ENCODE measurements at places on chromosomes 2 and 18. TPM values are rescaled to one million over a fixed set of nuclear protein-coding genes. Genes with fewer than 3 reads are reported as not detected.

GRCh38 chr2:48527226-48527885, 2.6 kb upstream of the STON1 start:
- H3K4me1 ChIP-seq = peaks cover 24% of the 10 kb centered on the region
- H3K4me3 ChIP-seq = no peak overlapping the region
- no peaks in the 10 kb centered on the region for H3K36me3 ChIP-seq
- no peak overlapping the region for H3K27ac ChIP-seq
- no peak for DNase-seq

DNA sequence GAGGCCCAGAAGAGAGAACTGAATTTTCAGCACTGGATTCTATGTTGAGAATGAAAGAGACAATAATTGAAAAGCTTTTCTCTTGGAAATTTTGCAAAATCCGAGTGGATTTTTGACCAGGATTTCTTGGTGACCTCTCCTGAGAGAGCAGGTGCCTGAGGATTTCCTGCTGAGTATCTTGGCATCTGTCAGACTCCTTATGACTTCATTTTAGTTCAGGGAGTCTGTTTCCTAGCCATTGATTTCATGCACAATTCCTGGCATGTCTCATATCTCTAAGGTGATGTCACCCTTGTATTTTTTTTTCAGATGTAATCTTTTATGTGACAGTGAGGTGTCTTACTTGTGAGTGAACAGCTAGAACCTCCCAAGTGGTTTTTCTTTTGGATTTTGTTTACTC, 195.9 kb downstream of the NEDD4L start:
- H3K4me1 ChIP-seq = peaks cover 9% of the 10 kb centered on the region
- no peaks in the 10 kb centered on the region for H3K27me3 ChIP-seq
- no peak for DNase-seq
- H3K4me3 ChIP-seq = no peak overlapping the region
- no peaks in the 10 kb centered on the region for H3K36me3 ChIP-seq

- H3K27me3 ChIP-seq = no peaks in the 10 kb centered on the region
- H3K27ac ChIP-seq = no peak overlapping the region
- no peaks in the 10 kb centered on the region for H3K36me3 ChIP-seq
- DNase-seq = no peak
- no peak overlapping the region for H3K4me3 ChIP-seq
Measured at GRCh38 chr2:169080250-169081069, 11.1 kb downstream of the DHRS9 start.

DNA sequence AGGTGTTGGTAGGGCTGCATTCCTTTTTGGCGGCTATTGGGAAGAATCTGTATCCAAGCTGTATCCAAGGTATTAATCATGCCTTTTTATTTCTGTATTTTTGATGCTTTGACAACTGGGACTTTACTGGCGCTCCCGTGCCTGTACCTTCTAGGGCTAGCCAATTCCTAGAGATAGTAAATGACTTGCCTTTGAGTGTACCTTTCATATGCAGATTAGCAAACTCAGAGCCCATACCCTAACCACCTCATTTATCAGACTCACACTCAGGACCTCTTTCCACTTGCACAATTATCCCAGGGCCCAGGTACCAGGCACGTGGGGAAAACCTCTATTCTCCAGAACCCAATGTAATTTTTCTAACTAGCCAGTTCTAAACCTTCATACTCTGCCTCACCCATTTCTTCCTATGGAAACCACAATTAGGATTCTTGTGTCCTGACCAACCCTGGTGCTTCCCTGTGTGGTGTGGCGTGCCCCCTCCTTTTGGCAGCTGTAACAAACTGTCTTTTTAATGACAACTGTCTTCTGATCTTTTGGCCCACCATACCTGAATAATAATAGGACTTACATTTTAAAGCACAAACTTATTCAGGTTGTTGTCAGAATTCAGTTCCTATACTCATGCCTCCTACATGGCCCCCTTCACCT, 65.8 kb upstream of the PNPT1 start:
- no peaks in the 10 kb centered on the region for H3K36me3 ChIP-seq
- H3K4me3 ChIP-seq = no peak overlapping the region
- no peaks in the 10 kb centered on the region for H3K4me1 ChIP-seq
- no peaks in the 10 kb centered on the region for H3K27me3 ChIP-seq
- DNase-seq = no peak
- no peak overlapping the region for H3K27ac ChIP-seq

- H3K27ac ChIP-seq = no peak overlapping the region
- H3K36me3 ChIP-seq = no peaks in the 10 kb centered on the region
- H3K4me3 ChIP-seq = no peak overlapping the region
- no peak for DNase-seq
Measured at GRCh38 chr2:102657770-102658169, 38.4 kb downstream of the SLC9A2 start.

- H3K4me1 ChIP-seq = peaks cover 40% of the 10 kb centered on the region
- H3K4me3 ChIP-seq = no peak overlapping the region
- no peak for DNase-seq
- no peaks in the 10 kb centered on the region for H3K27me3 ChIP-seq
- H3K36me3 ChIP-seq = no peaks in the 10 kb centered on the region
Measured at GRCh38 chr2:120227111-120227991, 4.2 kb upstream of the TMEM185B start.

DNA sequence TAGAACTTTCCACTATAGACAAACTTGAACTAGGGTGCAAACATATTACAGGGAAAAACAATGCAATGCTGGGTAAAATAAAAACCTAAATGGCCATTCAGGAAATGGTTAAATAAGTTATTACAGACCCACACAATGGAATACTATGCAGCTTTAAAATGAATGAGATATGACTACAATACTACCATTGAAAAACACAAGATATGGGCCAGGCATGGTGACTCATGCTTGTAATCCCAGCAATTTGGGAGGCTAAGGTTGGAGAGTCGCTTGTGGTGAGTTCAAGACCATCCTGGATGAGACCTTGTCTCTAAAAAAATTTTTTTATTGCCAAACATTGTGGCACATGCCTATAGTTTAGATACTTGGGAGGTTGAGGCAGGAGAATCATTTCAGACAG, 6.8 kb downstream of the PECR start:
- H3K27ac ChIP-seq = no peak overlapping the region
- no peaks in the 10 kb centered on the region for H3K27me3 ChIP-seq
- no peaks in the 10 kb centered on the region for H3K4me1 ChIP-seq
- no peak for DNase-seq
- H3K4me3 ChIP-seq = no peak overlapping the region

DNA sequence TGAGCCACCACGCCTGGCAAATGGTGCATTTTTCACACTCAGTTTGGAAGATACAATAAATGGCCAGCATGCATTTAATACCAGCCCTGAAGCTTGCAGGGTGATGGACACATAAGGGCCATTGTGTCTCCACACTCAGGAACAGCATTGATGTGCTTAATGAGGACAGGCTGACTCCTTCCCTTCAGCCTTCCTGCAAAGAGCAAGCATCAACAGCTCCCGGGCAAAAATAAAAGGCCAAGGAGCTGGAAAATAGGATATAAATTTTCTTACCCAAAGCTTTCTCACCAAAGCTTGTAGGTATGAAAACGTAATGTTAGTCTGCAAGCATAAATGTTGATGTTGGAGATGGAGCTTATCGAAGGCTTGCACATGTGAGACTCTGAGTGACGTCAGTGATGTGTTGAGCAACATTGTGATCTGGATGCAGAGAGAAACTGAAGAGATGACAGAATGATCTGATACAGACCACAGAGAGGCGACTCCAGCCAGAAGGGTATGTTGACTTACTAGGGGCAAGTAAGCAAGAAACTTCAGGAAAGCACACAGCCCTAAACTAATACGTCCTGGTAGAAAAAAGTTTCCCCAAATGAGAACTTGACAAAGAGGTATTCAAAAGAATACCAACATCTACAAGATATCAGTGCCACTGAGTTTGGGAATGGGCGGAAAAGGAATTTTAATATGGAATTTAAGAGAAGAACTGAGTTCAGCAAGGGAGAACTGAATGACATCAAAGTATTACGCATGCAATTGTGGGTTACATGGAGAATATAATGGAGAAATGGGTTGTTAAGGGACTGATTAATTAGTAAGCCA, 256.5 kb downstream of the TGIF1 start:
- peaks cover 11% of the 10 kb centered on the region for H3K4me1 ChIP-seq
- no peak for DNase-seq
- H3K27me3 ChIP-seq = no peaks in the 10 kb centered on the region
- H3K4me3 ChIP-seq = no peak overlapping the region

DNA sequence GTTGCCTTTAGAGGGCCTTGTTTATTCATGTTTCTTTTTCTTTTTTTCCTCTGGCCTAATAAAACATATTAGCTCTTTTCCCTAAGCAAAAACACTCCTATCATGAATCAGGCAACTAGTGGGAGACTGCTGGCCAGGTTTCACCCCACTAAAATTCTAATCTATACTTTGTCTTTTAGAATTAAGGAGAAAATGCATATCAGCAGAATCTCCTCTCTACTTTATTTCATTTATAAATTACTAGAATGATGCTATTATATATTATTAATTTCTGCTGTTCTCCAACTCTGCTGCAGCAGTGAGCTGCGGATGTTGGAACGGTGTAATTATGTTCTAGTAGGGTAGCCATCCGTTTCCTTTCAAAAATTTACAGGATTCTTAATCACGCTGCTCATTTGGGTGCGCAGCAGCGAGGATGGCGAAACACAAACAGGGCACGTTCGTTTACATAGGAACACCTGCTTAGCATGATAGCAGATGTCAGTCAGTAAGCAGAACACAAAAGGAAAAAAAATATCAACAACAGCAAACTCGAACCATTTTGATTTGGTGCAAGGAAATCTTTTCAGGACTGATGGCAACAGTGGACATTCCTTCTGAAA, 30.5 kb downstream of the ZEB2 start:
- no peak for DNase-seq
- no peak overlapping the region for H3K27ac ChIP-seq
- H3K36me3 ChIP-seq = peaks cover 3% of the 10 kb centered on the region
- no peak overlapping the region for H3K4me3 ChIP-seq
- H3K4me1 ChIP-seq = peaks cover 61% of the 10 kb centered on the region
- H3K27me3 ChIP-seq = no peaks in the 10 kb centered on the region

RHBDD1 gene
- total RNA-seq = 32.6 TPM

- no peak overlapping the region for H3K4me3 ChIP-seq
- no peak for DNase-seq
- H3K27ac ChIP-seq = no peak overlapping the region
- H3K4me1 ChIP-seq = peaks cover 5% of the 10 kb centered on the region
- H3K27me3 ChIP-seq = no peaks in the 10 kb centered on the region
- no peaks in the 10 kb centered on the region for H3K36me3 ChIP-seq
Measured at GRCh38 chr18:23812546-23813440, 123.5 kb downstream of the LAMA3 start.

KIF5C gene
- total RNA-seq = 1.3 TPM

All from heart left ventricle (tissue), 16 donors.